ENCODE measurements at places on chromosomes 3 and 15.

GRCh38 chr3:105166893-105167292 is 199.8 kb upstream of the ALCAM start:
- no peak for DNase-seq

DNA sequence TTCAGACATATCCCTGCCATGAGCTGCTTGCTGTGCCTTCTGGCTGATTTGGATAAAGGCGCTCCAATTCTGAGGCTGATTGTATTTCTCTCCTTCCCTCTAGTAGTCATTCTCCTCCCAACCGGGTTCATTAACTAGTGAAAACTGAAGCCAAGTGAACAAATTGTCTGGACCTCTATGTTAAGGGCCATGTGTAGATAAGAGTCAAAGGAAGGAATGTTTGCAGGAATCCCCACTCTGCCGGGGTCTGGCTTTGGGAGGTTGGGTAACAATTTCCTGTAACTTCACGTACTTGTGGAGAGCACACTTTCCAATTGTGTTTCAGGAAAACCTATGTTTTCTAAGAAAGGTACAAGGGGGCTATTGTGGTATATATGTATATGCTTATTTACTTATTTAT is 38.2 kb upstream of the SUCLG2 start:
- no peak for DNase-seq

DNA sequence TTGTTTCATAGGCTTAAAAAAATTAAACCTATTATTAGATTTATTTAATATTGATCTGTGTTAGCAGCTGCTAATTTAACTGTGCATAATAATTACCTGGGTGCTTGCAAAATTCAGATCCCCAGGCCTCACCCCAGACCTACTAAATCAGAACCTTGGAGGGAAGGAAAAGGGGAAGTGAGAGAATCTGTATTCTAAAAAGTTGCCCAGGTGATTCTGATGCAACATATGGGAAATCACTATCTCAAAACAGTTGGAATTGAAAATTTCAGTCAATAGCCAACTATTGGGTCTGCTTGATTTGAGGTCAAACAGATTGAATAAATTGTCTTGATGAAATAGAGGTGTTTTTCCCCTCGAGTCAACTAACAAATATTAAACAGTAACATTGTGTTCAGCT is 538.5 kb upstream of the ADAMTS9 start:
- no peak for DNase-seq

GRCh38 chr3:9704347-9705322 is 1.0 kb downstream of the CPNE9 start:
- DNase-seq: no peak

GRCh38 chr3:106765342-106765741 is 611.9 kb upstream of the CCDC54 start:
- no peak for DNase-seq

DNA sequence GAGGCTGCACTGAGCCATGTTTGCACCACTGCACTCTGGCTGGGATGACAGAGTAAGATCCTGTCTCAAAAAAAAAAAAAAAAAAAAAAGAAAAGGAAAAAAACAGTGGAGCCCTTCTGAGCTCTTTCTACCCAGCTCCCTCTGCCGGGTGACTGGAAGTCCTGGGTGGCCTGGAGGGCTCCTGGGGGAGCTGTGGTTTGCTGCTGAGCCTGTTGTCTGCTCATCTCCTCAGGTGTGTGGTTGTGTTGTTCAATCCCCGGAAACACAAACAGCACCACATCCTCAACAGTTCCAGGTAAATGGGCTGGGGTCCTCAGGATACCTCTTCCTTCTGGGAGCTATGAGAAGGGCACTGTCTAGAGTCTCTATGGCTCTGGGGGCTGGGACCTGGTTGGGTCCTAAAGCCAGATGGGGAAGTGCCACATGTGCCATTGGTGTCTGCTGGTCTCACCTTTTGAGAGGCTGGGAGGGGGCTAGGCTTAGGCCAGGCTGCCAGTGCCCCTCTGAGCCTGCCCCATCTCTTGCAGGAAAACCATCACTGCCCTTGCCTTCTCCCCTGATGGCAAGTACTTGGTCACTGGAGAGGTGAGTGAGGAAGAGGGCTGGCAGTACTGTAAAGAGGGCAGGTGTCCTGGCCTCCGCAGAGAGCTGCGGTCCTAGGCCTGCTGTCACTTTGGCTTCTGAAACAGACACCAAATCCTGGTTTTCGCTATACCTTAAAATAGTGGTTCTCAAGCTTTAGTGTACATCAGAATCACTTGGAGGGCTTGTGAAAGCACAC is 17.1 kb upstream of the JMJD7 start:
- no peak for DNase-seq

DNA sequence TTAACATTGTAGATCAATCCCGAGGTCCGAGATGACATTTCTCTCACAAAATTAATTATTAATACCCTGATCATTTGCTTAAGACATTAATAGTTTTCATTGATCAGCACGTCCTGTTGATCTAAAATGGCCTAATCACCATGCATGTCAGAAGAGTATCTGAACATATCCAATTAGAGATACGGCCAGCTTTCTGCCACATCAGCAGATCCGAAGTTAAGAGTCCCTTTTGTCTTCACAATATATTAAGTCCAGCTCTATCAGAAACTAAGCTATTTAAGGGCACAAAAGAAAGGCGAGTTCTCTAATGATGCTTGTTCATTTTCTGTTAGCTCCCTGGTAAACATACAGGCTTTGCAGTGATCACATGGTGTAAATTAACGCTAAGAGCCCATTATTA is 470.3 kb downstream of the CNTN4 start:
- no peak for DNase-seq

Measured in inflammatory macrophage treated with lipopolysaccharide for 4 hours (primary cell).